NCI-H1436 (cell line): ENCODE measurements at places on chromosomes 11 and 22.
A peak's percentile ranks its signal among the peaks of the same experiment; 100 is the strongest.

DNA sequence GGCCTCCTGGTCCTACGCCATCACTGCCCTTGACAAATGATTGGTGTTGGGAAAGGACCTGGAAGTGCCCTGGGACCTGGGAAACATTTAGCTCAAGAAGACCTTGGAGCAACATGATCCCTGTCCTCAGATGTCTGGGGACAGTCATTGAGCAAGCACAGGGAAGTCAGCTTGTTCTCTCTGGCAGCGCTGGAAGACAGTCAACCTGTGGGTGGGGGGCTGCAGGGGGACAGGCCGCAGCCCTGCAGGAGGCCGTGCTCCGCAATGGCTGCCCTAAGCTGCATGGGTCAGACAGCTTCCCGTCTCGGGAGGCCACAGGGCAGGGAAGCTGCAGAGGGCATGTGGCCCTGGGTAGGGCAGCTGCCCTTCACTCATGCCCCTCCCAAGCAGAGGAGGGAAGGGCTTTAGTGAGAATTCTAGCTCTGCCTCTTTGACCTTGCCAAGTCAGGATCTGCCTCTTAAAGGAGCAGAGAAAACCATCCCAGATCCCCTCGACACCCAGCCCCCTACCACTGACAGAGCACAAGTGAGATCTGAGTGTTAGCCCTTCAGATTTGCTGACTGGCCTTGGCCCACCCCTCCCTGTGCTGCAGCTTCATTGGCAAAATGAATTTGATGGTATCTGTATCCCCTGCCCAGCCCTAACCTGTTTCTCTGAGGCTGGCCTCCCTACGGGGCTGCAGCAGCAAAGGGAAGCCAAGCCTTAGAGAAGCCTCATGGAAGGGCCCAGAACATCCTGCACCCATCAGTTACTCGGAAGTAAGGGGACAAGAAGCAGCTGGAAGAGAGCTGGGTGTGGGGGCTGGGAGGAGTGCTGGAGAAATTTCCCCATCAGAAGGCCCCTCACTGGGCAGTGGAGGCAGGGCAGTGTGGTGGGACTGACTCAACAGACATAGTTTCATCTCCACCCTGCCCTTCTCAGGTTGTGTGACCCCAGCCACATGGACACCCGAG is 6.2 kb upstream of the SREBF2 start:
- DNase-seq: no peak

DNA sequence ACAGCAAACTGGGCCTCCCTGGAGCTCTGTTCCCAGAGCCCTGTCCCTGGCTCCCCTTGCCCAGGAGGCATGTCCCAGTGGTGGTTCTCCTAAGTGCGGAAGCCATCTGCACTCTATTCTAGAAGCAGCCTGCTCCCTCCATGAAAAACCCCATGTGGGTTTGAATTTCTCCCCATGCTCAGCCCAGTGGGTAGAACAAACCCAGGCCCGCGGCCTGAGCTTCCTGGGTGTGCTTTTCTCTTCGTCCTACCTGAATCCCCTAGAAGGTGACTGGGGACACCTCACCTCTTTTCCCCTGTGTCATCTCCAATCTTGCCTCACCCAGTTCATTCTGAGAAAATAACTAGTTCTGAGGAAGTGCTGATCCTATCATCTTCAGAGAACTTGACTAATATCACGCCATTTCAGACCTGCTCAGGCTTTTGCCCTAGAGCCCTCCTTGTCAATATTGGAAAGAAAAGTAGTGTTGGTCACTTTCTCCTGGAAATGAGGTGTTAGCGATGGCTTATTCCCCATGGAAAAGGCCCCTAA is 15.9 kb downstream of the IL10RA start:
- DNase-seq: no peak

DNA sequence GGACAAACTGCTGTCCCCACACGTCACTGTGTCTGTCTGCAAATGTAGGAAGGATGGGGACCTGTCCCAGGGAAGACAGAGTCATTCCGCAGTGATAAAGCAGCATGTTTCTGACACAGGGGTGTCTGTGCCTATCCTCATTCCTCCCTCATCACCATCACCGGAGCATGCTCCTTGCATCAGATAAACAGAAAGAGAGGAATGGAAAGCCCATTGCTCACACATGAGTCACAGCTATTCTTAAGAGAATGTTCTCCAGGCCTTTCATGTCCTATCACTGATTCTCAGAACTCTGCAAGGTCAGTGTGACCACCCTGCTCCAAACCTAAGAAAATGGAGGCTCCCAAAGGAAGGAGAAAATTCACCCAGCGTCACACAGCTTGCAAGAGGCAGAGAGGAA is 38.9 kb downstream of the ZNF195 start:
- no peak for DNase-seq

DNA sequence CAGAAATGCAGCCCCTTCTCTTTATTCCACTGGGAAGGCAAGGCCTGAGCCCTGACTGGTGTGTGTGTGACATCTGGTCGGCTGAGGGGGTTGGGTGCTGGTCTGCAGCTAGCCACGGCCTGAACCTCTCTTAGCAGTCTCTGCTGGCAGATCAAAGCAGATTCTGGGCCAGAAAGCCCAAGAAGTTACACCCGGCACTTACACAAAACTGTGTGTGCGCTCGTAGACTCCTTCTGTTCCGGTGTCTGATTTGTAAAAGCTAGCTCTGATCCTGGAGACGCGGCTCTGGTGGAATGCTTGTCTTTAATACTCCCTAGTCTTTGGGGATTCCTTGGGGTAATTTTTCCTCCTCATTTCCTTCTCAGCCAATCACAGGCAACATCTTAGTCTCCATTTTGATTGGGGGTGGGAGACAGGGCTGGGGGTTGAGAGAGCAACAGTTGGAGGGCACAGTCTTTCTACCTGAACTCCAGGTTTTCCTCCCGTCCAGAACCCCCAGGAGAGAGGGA is 5.5 kb downstream of the PKNOX2 start:
- DNase-seq: no peak

DNA sequence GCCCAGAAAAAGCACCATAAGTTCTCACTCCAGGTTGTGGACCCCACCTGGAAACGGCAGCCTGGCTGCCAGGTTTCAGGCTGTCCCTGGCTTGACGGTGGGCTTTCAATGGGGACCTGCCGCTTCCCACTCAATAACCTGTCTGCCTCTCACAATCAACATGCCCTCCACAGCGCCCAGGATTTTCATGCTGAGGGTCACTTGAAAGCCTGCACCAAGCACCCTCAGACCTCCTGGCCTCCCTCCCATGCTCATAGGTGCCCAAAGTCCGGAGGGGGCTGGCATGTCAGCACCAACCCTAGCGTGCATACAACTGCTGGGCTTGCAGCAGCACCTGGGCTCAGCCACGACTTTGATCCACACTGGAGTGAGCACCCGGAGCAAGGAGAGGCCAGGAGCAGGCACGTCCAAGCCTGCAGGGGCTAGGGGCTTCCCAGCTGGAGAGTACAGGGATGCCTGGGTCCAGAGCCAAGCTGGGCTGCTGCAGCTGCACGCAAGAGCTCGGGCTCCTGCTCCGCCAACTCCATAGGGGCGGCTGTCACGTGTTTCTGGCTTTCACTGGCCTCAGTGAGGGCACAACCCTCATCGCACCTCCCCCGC is 1214.3 kb upstream of the RAG2 start:
- no peak for DNase-seq

DNA sequence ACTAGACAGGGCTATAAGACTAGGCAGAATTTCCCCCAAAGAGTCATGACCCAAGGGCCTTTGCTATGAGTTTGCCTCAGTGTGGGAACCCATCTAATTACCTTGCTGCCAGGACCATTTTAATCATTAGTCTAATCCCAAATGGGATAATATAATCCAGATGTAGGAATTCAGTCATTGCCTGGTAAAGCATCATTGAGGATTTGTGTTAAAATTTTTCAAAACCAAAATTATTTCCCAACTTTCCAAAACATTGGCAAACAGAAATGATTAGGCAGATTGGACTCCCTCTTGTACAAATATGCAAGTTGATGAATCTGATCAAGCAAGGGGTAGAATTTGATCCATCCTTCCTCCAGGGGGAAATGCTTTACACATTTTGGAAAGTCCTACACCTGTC is 16.2 kb upstream of the MMP13 start:
- DNase-seq: no peak

- no peak for DNase-seq
These were observed 77.7 kb upstream of the SOX6 start for GRCh38 chr11:16434036-16434435.

DNA sequence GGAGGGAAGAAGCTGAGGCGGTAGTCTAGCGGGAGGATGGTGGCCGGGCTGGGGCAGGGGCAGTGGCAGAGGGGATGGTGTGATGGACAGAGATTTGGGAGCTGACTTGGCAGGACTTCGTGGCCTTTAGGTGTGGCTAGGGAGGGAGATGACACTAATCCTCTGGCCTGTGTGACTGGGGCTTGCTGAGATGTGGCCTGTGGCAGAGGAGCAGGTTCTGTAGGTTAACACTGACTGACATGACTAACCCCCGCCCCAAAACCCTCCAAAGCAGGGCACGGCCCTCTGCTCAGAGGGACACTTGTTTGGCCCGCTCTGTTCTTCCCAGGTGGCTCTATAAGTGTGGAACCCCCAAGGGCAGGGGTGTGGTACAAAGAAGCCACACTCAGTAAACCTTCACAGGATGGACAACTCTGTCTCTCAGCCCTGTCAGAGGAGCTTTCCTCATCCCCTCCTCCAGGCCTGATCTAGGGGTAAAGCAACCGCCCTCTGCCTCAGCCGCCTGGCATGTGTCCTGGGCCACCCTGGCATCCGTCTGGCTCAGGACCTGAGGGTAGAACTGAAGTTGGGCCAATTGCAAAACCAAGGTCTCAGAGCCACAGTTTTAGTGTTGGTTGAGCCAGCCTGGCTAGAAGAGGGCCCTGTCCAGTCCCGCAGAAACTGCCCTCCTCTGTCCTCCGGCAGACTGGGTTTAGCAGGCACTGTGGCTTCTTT is 15.6 kb downstream of the TOM1 start:
- DNase-seq: no peak

- DNase-seq: no peak
These were observed 673 bp upstream of the DUSP18 start for GRCh38 chr22:30668386-30668710.

DNA sequence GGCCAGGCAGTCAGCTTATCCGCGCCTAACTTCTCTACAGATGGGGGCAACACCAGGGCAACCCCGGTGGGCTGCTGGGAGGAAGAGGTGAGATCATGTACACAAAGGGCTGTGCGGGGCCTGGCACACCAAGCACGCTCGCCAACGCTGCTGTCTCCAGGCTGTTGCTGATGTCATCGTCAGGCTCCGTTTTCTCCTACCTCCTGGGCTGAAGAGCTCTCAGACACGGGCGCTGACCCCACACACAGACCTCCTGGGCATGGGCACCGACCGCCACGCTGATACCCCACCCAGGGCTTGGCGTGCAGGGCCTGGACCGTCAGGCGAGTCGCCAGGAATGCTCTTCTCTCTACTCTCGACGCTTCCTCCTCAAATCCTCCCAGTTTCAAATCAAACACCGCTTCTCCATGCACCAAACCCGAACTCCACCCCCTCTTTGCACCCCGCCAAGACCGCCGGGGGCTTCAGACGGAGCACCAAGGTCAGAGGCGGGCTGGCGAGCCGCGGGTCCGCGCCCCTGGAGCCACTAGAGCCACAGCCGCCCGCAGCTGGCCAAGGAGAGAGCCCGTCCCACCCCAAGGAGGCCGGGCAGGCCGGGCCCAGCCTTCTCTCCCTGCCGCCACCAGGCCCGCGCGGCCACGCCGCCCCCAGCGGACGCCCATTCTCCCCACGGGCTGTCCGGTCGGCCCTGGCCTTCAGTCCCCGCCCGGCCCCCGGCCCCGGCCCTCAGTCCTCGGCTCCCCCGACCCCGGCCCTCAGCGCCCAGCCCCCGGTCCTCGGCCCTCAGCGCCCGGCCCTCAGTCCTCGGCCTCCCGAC is 772 bp downstream of the SBF1 start:
- no peak for DNase-seq

DNA sequence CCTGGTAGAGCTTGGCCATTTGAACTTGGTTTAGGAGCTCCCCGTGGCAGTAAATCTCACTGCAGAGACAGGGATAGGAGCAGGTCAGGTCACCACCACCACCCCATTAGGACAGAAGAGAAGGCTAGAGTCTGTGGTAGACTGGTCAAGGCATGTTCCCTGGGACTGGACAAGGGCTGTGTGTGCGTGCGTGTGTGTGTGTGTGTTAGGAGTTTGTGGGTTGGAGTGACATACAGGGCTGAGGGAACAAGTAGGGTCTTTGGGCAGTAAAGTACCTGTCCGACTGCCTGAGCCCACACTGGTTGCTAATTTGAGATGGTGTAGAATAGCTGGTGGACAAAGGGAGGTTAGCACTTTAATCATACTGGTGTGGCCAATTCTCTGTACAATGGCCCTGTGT is 16.1 kb downstream of the TREH start:
- no peak for DNase-seq

GRCh38 chr22:43110927-43111623 is 525 bp downstream of the BIK start:
- peak; percentile 6 for DNase-seq

DNA sequence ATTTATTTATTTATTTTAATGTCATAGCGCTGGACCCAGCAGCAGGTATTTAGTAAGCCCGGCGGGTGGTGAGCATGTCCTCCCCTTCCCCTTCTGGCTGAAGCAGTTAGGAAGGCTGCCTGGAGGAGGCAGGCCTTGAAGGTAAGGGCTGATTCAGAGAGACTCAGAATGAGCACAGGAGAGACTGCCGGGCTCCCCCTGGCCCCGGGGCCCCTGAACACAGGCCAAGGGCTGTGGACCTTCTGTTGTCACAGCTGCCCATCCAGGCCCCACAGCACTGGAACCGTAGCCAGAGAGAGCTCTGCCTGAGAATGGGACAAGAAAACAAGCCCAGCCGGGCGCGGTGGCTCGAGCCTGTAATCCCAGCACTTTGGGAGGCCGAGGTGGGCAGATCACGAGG is 52.8 kb downstream of the KCNJ4 start:
- no peak for DNase-seq

GRCh38 chr22:43631201-43631600 is 180.9 kb downstream of the EFCAB6 start:
- DNase-seq: no peak

GRCh38 chr22:49268924-49269323 is 558.7 kb downstream of the BRD1 start:
- no peak for DNase-seq

DNA sequence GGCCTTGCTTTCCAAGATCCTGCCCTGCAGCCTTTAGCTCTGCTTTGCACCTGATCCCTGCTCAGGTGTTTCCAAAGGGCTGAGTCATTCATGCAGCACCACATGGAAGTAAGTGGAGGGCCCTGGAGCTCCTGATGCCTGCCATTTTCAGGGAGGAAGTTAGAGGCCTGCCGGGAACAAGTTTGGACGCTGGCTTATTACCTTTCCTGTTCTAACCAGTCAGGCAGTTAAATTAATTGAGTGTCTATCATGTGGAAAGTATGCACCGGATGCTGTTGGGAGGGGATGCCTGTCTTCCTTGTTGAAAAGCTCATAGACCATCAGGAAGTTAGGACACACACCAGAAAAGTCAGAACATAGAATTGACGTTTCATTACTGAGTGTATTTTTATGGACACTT is 73.7 kb upstream of the PLET1 start:
- DNase-seq: no peak
